Testis (tissue), 5 donors: ENCODE measurements at places on chromosomes 7 and 10. TPM values are rescaled to one million over a fixed set of nuclear protein-coding genes. Genes with fewer than 3 reads are reported as not detected.

- no peaks in the 10 kb centered on the region for H3K36me3 ChIP-seq
- H3K27ac ChIP-seq, result no peak overlapping the region
- no peak overlapping the region for H3K4me3 ChIP-seq
- H3K4me1 ChIP-seq, result peaks cover 19% of the 10 kb centered on the region
- no peaks in the 10 kb centered on the region for H3K27me3 ChIP-seq
- peak; percentile 66 for DNase-seq
These were observed 45.0 kb upstream of the FOXL3 start for GRCh38 chr7:244974-245373.

DNA sequence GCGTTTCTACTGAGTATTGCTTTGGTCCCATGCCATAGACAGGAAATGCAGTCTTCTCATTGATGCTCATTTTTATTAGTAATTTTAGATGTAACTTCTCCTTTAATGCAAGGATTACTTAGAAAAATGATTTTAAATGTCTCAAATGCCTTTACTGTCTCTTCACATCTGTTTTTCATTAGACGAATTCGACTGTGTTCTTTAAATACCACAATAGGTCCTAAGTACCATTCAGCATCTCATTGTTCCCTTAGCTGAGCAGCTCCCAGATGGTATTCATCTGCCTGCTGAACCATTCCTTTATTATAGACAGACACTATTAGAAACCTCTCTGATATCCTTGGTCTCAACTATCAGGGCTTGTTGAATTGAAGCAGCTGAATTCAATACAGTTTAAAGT lies 113.6 kb downstream of the LSMEM1 start:
- no peaks in the 10 kb centered on the region for H3K27me3 ChIP-seq
- H3K4me1 ChIP-seq, result no peaks in the 10 kb centered on the region
- H3K4me3 ChIP-seq, result no peak overlapping the region
- H3K36me3 ChIP-seq, result no peaks in the 10 kb centered on the region
- no peak for DNase-seq

DNA sequence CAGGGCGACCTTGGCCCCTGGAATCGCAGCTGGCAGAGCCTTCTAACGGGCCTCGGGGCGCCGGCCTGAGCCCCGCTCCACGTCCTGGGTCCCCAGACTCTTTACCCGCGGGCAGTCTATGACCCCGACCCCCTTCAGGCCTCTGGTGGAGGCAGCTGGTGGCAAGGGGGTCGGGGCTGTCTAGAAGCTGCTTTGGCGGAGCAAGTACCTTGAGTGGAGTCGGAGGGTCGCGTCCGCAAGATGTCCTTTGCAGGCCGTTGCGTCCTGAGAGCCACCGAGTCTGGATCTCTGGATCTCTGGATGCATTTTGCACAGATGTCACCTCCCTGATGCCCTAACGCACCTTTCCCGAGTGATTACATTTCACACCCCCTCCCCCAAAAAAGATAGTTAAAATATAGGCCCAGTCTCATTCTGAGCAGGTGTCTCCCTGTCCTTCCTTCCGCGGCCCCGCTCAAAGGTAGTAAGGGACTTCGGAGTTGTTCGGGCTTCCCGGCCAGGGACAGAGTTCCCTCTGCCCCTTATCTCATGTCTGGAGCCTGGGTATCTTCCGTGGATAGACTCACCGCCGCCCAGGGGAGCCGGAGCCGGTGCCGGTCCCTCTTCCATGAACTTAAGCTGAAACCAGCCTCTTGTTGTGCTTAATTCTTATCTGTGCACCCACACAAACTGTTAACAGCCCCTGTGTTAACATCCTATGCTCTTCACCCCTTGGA lies 457 bp downstream of the ACADSB start:
- peak overlapping the region; percentile 97 for H3K27ac ChIP-seq
- H3K36me3 ChIP-seq, result no peaks in the 10 kb centered on the region
- peak; percentile 36 for DNase-seq
- H3K27me3 ChIP-seq, result no peaks in the 10 kb centered on the region
- H3K4me3 ChIP-seq, result peak overlapping the region; percentile 99

Gene HERC4
- 79.1 TPM for total RNA-seq

- no peaks in the 10 kb centered on the region for H3K27me3 ChIP-seq
- DNase-seq, result peak; percentile 19
- H3K27ac ChIP-seq, result no peak overlapping the region
- no peaks in the 10 kb centered on the region for H3K36me3 ChIP-seq
- no peaks in the 10 kb centered on the region for H3K4me1 ChIP-seq
These were observed 41.5 kb upstream of the SMIM30 start for GRCh38 chr7:113159746-113160339.

DNA sequence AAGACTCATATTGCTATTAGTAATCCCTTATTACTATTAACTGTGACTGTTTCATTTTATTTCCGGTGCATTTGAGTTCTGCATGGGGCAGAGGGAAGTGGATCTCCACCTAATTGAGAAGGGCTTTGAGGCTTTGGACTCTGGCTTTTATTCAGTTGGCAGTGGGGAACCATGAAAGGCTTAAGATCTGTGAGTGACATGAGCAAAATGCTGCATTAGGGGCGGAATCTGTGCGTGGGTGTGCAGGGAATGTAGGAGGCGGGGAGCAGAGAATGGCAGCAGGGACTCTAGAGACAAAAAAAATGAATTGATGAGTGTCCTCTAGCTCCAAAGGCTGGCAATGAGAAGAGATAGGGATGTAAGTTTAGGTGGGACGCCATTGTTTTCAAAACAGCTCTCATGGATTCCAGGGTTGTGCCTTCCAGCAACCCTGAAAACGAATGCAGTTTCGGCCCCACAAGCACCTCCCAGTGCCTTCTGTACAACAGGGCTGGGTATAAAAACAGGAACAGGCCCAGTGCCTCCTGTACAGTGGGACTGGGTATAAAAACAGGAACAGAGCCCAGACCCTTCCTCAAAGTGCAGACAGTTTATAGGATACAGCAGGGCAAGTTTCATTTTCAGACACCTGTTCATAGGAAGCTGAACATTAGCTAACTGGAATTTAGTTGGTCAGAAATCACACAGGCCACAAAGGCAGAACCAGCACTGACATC lies 663.3 kb upstream of the FOXK1 start:
- H3K27me3 ChIP-seq, result no peaks in the 10 kb centered on the region
- no peak overlapping the region for H3K27ac ChIP-seq
- H3K4me3 ChIP-seq, result no peak overlapping the region

GRCh38 chr10:1523221-1523620 lies 214.1 kb downstream of the ADARB2 start:
- DNase-seq, result no peak
- no peak overlapping the region for H3K4me3 ChIP-seq
- H3K36me3 ChIP-seq, result no peaks in the 10 kb centered on the region
- no peaks in the 10 kb centered on the region for H3K27me3 ChIP-seq
- no peak overlapping the region for H3K27ac ChIP-seq

Gene KLF14
- total RNA-seq, result 0.93 TPM

Gene DDC
- total RNA-seq, result 1.2 TPM

GRCh38 chr7:116525298-116525912 lies 569 bp downstream of the CAV1 start:
- H3K4me3 ChIP-seq, result peak overlapping the region; percentile 78
- H3K4me1 ChIP-seq, result peaks cover 11% of the 10 kb centered on the region
- no peaks in the 10 kb centered on the region for H3K27me3 ChIP-seq
- H3K27ac ChIP-seq, result peak overlapping the region; percentile 82

Gene EFCAB10
- total RNA-seq, result 9.8 TPM

- H3K27ac ChIP-seq, result no peak overlapping the region
- H3K4me1 ChIP-seq, result peaks cover 75% of the 10 kb centered on the region
- H3K36me3 ChIP-seq, result no peaks in the 10 kb centered on the region
- H3K4me3 ChIP-seq, result no peak overlapping the region
These were observed 6.6 kb downstream of the TTYH3 start for GRCh38 chr7:2638224-2638991.

DNA sequence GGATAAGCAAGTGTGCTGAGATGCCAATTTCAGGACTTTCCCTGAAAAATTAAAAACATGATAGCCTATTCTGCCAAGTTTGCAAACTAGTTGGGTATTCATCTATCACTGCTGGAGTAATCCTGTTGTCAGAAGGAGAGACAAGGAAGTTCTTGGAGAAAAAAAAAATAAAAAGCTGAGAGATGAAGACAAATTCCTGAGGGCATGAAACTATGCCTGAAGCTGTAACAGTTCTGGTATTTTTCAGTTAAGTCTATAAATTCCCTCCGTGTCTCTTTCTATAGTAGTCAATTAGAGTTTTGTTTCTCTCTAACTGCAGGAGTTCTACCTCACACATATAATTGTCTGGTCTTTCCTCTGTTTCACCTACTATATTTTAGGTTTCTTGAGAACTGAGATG lies 95.7 kb downstream of the DGKB start:
- H3K27me3 ChIP-seq, result no peaks in the 10 kb centered on the region
- H3K27ac ChIP-seq, result no peak overlapping the region
- H3K4me1 ChIP-seq, result no peaks in the 10 kb centered on the region
- H3K4me3 ChIP-seq, result no peak overlapping the region
- H3K36me3 ChIP-seq, result no peaks in the 10 kb centered on the region

DNA sequence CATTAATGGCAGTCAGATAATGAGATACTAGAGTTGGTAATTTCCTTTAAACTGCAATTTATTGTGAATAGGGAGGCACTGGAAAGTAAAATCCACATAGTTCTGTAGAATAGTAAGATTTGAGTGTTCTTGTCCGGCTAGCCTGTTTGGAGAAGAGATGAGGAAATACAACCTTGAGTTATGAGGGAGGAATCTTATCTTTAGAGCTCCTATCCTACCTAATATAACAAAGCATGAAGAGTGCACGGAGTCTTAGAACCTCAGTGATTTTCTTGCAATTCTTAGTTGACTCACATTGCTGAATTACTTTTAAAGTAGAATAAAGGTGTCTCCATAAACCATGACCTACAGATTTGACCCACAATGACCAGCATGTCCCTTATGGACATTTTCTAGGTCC lies 73.4 kb downstream of the ATAD1 start:
- no peak for DNase-seq
- no peaks in the 10 kb centered on the region for H3K36me3 ChIP-seq
- H3K4me1 ChIP-seq, result no peaks in the 10 kb centered on the region
- H3K4me3 ChIP-seq, result no peak overlapping the region
- H3K27ac ChIP-seq, result no peak overlapping the region
- no peaks in the 10 kb centered on the region for H3K27me3 ChIP-seq

Gene PKD2L1
- total RNA-seq, result 1.6 TPM

DNA sequence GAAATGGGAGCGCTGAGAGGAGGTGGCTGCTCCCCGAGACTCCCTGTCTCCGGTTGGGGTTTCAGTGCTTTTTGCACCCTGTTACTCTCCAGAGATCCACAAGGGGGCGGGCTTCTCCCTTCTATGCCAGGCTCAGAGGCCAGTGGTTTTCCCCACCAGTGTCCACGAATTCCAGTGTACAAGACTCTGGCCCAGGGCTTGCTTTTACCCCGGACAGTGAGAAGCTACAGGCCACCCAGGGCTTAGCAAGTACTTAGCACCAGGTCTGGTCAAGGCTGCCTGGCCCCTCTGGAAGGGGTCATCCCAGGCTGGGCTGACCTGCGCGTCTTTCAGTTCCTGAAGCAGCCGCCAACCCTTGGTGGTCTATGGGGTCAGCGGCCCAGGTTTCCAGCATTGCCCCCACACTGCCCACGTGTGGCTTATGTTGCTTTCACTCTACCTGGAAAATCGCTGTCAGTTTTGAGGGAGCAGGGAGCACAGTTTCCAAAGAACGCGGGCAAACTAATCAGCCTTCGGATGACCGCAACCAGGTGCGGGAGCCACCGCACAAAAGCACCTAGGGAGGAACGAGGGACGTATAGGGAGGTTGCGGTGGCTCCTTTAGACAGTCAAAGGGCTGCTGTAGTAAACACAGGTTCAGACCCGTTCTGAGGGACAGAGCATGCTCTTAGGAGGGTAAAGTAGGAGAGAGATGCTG lies 6.8 kb downstream of the CYP26A1 start:
- DNase-seq, result peak; percentile 76
- no peak overlapping the region for H3K4me3 ChIP-seq
- H3K36me3 ChIP-seq, result no peaks in the 10 kb centered on the region
- no peaks in the 10 kb centered on the region for H3K27me3 ChIP-seq
- H3K27ac ChIP-seq, result no peak overlapping the region
- no peaks in the 10 kb centered on the region for H3K4me1 ChIP-seq

GRCh38 chr7:138632826-138633602 lies 68.1 kb downstream of the SVOPL start:
- no peak overlapping the region for H3K27ac ChIP-seq
- no peak for DNase-seq
- H3K36me3 ChIP-seq, result no peaks in the 10 kb centered on the region
- no peaks in the 10 kb centered on the region for H3K27me3 ChIP-seq
- H3K4me1 ChIP-seq, result no peaks in the 10 kb centered on the region
- H3K4me3 ChIP-seq, result no peak overlapping the region

GRCh38 chr10:28560617-28561016 lies 27.7 kb downstream of the WAC start:
- H3K27ac ChIP-seq, result no peak overlapping the region
- DNase-seq, result no peak
- H3K36me3 ChIP-seq, result no peaks in the 10 kb centered on the region
- H3K4me3 ChIP-seq, result no peak overlapping the region
- H3K27me3 ChIP-seq, result no peaks in the 10 kb centered on the region

Gene A1CF
- total RNA-seq, result not detected

Gene RNF32
- total RNA-seq, result 63.8 TPM
